Naive thymus-derived CD8-positive, alpha-beta T cell (primary cell): ENCODE measurements at places on chromosomes 4 and X. TPM values are rescaled to one million over a fixed set of nuclear protein-coding genes. Genes with fewer than 3 reads are reported as not detected.

DNA sequence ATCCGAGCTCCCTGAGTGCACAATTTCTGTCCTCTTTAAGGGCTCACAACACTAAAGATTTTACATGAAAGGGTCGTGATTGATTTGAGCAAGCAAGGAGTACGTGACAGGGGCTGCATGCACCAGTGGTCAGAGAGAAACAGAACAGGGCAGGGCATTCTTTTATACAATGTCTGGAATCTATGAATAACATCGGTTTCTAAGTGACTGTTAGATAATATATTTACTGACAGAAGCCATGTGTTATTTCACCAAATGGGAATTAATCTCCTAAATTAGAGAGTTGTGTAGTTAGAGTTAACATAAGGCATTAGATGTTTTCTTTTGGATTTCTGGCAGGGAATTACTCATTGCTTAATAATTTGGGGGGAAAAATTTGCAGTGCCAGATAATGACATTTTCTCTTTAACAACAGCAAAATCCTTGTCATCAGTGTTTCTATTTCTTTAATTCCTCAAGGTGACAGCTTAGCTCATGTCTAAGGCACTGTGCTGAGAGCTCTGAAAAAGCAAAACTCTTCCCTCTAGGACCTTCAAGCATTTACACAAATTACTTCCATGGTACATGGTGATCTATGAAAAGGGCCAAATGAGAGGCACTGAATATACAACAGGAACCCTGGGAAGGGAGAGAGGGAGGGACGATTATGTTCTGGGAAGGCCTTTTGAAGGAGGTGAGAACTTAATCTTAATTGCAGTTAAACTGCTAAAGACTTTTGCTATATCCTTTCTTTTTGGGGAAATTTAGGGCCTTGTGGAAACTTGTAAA is 145.0 kb downstream of the RTL3 start:
- DNase-seq = no peak

Gene GDI1
- 169 TPM for total RNA-seq

Gene TRIM60
- not detected for total RNA-seq

- no peak for DNase-seq
These were observed 8.0 kb downstream of the PPARGC1A start for GRCh38 chr4:23881674-23882337.

GRCh38 chr4:55834086-55834795 is 14.7 kb downstream of the EXOC1L start:
- no peak for DNase-seq

Gene KCNIP4
- total RNA-seq = not detected

Gene SSX1
- not detected for total RNA-seq

- no peak for DNase-seq
These were observed 67.7 kb downstream of the THOC2 start for GRCh38 chrX:123665197-123665596.

GRCh38 chr4:183765251-183765911 is 106.3 kb downstream of the TRAPPC11 start:
- no peak for DNase-seq

- no peak for DNase-seq
These were observed 9.8 kb downstream of the CAPN6 start for GRCh38 chrX:111260451-111260850.

Gene ZCCHC4
- total RNA-seq = 14.6 TPM

DNA sequence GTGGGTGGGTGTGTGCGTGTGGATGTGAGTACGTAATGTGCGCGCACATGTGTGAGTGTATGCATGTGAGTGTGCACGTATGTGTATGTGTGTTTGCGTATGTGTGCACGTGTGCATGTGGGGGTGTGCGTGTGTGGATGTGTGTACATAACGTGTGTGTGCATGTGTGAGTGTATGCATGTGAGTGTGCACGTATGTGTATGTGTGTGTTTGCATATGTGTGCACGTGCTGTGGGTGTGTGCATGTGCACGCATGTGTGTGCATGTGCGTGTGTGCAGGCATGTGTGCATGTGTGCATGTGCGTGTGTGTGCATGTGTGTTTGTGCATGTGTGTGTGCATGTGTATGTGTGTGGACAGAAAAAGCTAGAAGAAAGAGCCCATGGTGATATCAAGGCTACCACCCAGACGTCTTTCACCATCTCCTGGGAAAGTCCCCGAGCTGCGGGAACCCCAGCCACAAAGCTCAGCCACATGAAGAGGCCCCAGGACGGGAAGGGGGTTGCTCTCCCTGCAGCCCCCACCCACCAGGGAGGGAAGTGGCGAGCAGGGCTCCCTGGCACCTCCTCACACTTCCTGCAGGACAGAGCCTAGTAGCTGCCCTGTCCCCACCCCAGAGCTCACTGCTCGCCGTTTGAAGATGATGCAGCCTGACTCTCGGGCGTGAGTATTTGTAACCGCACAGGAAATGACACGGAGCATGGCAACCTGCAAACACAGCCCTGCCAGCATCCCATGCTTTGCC is 108.3 kb downstream of the DCTD start:
- DNase-seq = peak; percentile 61

GRCh38 chr4:70670332-70671014 is 4.2 kb upstream of the JCHAIN start:
- DNase-seq = no peak

Gene PNMA3
- total RNA-seq = 7.9 TPM

Gene NMU
- not detected for total RNA-seq

Gene HMGB2
- 115 TPM for total RNA-seq

DNA sequence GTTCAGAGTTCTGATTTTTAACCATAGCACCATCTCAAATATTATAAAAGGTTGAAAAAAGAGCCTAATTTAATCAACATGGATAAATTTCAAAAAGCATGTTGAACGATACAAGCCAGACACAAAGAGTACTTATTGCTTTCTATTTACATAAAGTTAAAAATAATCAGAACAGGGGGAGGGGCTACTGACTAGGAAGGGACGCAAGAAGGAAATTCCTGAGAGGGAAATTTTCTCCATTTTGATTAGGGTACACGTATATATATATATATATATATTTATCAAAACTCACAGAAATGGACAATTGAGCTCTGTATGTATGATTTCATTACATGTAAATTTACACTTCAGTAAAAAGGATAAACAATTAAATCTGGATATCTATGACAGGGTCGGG is 482 bp upstream of the MBTPS2 start:
- no peak for DNase-seq

GRCh38 chrX:9847071-9847470 is 60.8 kb downstream of the SHROOM2 start:
- DNase-seq = no peak

Gene FAM149A
- 2.4 TPM for total RNA-seq

DNA sequence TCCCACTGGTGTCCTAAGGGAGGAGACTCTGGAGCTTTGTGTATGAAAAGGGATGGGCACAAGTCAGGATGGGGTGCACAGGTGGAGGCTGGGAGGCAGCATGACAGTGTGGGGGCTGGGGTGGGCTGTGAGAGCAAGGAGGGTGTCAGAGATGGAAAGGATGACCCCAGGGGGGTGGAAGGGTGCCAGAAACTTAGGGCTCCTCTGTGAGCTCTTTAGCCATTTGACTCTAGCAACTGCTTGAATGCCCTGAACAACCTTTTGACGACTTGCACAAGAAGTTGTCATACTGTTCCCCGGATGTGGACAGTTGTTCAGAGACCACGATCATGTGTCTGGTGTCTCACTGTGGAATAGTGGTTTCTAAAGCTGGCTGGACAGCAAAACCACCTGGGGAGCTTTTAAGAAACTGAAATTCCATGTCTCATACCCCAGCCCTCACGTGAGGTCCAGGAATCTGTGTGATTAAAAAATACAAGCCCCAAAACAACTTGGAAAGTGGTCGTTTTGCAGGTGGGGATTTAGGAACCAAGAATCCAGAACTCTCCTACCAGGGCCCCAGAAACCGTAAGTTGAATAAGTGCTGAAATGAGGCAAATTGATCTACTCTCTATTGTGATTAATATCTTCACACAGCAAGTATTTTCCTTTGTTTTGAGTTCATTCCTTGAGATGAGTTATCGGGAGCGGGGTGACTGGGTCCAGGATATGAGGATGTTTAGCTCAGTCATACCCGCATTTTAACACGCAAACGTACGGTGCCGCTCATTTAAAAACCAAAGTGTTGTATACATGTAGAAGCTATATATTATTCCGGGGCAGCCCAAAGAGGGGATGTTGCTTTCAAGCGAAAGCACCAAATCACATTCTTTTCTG is 3.4 kb downstream of the RHOH start:
- peak; percentile 71 for DNase-seq

DNA sequence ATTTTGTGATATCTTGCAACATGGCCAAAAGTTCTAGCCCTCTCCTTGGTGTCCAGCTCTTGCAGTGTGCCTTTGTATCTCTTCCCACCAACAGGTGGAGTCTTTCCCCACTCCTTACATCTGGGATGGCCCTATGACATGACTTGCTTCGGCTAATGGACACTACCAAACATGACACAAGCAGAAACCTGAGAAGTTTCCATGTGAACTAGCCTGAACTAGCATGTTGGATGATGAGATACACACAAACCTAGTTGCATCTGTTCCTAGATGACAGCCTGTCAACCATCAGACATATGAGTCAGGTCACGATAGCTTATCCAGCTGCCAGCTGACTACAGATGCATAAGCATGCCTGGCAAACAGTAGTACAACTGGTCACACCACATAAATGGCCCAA is 207.5 kb upstream of the FTHL17 start:
- no peak for DNase-seq

DNA sequence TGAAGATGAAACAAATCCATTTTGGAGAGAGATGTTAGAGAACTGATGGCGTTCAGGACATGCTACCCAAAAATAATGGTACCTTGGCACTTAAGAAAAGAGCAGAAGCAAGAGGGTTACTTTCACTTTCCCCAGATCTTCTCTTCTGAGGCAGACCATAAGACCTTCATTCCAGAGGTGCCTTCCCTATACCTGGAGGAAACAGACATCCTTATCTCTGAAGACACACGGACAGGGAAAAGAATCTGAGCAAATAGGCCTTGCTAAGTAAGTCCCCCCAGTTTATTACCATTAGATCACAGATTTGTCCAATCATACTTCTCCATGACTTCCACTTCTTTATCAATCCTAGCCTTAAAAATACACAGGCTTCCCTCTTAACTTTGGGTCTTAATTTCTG is 2.0 kb upstream of the FGF2 start:
- DNase-seq = no peak

Gene CABS1
- total RNA-seq = not detected

Gene ANK2
- not detected for total RNA-seq

DNA sequence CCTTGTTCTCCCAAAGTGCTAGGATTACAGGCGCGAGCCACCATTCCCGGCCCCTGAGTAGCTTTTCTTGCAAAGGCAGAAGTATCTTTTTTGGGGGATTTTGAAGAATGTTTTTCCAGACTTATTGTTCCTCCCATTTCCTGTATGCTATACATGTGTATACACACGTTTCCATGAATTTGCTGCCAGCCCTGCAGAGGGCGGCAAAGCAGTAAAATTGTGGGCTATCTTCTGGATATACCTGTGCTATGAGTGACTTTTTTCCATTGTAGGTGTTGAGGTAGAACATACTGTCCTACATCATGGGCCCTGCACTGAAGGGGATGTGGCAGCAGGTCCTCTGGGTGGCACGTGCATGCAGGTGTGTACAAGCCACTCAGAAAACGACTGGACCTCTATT is 16.9 kb upstream of the MED28 start:
- no peak for DNase-seq

- DNase-seq = no peak
These were observed 55.1 kb downstream of the SH3RF1 start for GRCh38 chr4:169215656-169216055.

DNA sequence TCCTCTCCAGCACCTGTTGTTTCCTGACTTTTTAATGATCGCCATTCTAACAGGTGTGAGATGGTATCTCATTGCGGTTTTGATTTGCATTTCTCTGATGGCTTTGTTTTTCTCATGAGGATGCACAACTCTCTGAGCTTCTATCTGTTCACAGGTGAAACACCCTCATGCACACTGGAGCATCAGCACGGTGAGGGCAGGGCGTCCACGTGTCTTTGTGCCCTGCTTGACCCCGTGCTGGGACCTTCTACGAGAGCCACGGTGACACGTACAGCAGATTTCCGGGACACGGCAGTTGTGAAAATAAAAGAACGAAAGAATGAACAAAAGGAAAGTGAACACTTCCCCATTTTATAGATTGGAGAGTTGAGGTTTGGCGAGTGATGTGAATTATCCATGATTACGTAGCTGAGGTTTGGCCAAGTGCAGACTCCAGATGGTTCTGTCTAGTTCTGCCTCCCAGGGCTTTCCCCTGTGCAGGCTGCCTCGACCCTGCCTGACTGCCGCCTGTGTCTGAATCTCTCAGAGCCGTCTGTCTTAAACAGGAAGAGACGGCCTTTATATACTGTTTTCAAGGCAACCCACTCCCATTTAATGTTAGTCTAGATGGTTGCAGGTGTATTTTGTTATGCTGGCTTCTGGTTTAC is 67.8 kb upstream of the SORBS2 start:
- DNase-seq = no peak
